ENCODE measurements at places on chromosomes 1 and 21.

DNA sequence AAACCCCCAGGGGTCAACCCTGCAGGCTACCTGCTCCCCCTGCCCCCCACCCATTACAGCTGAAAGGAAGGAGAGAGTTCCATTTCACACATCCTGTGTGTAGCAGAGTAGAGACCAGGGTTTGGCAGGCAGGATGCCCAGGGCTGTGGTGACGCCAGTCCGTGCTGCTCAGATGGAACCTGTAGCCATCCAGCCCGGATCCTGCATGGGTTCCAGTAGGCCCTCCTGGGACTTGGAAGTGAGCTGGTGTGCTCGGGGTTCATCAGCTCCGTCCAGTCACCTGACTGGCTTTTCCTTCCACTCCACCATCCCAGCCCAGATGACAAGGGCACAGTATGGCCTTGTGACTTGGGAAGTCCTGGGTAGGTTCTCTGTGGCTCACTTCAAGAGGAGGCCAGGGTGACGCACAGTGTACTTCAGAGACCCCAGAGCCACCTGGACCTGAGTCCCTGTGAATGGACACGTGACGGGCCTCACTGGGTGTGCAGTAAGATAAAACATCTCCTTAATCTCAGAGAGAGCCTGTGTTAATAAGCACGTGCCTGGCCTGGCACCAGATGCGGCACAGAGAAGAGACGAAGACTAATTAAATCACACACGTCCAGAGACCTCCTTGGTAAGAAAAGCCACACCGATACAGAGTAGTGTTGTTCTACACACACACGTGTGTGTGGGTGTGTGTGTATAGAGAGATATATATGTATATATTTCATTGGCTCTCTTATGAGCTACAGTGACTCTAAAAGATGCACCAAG is 16.0 kb downstream of the ITPKB start:
- H3K27ac ChIP-seq, result no peak overlapping the region
- no peak overlapping the region for H3K4me3 ChIP-seq
- no peak for DNase-seq
- no peaks in the 10 kb centered on the region for H3K36me3 ChIP-seq

DNA sequence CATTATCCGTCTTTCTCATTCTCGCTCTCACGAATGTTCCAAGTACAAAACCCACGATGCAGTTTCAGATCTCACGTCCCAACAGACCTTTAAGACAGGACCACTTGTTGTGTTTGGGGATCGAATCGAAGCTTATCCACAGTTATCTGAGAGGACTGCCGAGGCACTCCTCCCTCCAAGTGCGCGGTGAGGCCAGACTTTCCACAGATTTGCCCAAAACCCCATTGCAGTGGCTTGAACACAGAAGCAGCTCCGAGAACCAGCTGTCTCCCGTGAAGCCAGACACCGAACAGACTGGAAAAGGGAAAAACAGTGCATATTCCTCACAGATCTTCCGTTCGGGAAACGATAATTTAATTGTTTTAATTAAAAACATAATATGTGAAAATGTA is 46.5 kb upstream of the COL6A2 start:
- H3K4me3 ChIP-seq, result no peak overlapping the region
- no peak for DNase-seq
- H3K27me3 ChIP-seq, result no peaks in the 10 kb centered on the region
- H3K36me3 ChIP-seq, result no peaks in the 10 kb centered on the region
- peaks cover 11% of the 10 kb centered on the region for H3K4me1 ChIP-seq

- H3K4me1 ChIP-seq, result no peaks in the 10 kb centered on the region
- DNase-seq, result no peak
- no peaks in the 10 kb centered on the region for H3K27me3 ChIP-seq
- H3K4me3 ChIP-seq, result no peak overlapping the region
Measured at GRCh38 chr1:55065648-55066047, 26.3 kb downstream of the PCSK9 start.

GRCh38 chr1:160129046-160129445 is 13.5 kb downstream of the ATP1A2 start:
- no peaks in the 10 kb centered on the region for H3K27me3 ChIP-seq
- no peak overlapping the region for H3K4me3 ChIP-seq
- H3K4me1 ChIP-seq, result no peaks in the 10 kb centered on the region
- no peak overlapping the region for H3K27ac ChIP-seq

DNA sequence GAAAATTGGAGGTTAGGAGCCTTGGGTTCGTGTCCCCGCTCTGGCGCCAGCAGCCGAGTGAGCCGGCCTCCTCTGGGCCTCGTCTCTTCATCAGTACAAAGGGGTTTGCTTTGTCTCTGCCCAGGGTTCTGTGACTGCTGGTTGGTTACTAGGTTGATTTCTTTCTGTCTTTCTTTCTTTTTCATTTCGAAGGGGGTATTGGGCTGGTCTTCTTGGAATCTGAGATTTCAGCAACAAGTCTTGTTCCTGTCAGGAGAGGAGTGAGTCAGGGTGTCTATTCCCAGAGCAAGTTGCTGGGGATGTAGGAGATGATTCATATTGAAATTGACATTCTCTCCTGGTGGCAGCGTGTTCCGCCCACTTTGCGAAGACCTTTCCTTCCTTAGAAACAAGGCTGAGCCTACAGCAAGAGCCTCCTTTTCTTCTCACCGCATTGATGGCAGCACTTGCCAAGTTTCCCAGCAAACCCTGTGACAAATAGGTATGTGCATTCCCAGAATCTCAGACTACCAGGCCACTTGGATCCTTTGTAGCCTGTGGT is 79.2 kb downstream of the MAN1C1 start:
- no peak overlapping the region for H3K27ac ChIP-seq
- H3K27me3 ChIP-seq, result no peaks in the 10 kb centered on the region
- no peak for DNase-seq

DNA sequence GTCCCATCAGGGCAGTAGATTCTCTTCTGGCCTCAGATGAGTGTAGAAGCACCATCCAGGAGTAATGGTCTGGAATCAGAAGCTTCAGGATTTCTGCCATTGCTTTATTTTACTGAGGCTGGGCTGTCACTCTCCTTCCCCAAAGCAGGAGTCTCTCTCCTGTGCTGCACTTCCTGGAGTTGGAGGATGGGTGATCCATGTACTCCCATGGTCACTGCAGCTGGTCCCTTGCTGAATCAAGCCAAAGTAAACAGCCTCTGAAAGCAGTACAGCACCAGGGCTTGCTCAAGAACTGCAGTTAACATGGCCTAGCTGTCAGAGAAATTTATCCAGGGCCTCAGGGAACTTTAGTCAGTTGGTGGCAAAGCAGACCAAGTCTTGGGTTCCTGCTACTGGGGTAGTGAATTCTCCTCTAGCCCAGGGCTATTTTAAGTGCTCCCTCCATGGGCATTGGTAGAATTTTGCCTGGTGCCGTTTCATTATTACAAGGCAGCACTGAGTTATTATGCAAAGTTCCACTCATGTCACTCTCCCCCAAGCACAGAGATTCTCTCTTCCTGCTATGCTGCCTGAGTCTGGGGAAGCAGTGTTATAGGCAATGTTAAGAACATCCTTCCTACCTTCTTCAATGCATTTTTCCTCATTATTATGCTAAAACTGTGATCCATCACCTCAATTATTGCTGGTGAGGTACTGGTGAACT is 29.5 kb downstream of the DRAM2 start:
- H3K27ac ChIP-seq, result no peak overlapping the region
- no peak for DNase-seq
- no peaks in the 10 kb centered on the region for H3K27me3 ChIP-seq
- H3K4me3 ChIP-seq, result no peak overlapping the region

GRCh38 chr1:8554956-8555534 is 237.1 kb downstream of the SLC45A1 start:
- no peak overlapping the region for H3K27ac ChIP-seq
- DNase-seq, result no peak
- no peak overlapping the region for H3K4me3 ChIP-seq
- peaks cover 5% of the 10 kb centered on the region for H3K36me3 ChIP-seq
- peaks cover 27% of the 10 kb centered on the region for H3K4me1 ChIP-seq

DNA sequence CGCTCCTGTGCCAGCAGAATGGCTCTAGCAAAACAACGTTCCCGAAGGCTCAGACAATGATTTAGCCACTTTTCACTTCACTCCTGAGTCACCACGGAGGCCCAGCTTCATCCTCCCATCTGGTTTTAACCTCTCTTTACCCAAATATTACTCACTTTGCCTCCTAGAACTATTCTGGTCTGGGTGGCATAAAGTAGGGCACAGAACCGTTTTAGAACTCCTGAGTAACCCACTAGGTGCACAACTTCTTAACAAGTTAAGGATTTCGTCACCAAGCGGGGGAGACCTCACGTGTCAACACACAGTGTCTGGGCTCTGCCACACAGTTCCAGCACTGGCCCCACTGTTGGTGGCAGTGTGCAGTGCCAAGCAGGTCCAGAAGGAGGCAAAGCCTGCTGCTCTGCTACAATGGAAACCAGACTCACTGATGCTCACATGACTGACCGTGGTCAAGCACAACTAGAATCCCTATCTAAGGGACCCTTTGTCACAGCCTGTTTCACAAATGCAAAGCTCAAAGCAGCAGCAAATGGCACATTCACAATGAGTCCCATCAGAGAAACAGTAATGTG is 121.7 kb downstream of the SIPA1L2 start:
- H3K4me1 ChIP-seq, result peaks cover 31% of the 10 kb centered on the region
- DNase-seq, result peak; percentile 18
- no peaks in the 10 kb centered on the region for H3K36me3 ChIP-seq

DNA sequence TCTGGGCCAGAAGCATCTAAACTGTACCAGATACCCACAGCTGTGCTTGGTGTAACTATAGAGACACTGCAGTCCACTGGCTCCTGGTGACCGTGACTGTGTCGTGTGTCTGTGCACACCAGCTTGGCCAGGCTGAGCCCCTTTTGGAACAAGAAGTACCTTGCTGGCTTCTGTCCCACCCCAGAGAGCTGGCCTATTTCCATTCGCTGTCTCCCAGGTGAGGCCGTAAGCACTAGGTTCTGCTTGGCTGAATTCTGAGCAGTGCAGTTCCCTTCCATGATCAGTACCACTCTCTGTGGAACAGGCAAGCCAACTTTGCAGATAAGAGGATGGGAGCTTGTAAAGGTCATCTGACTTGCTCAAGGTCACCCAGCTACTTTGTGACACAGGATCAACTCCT is 119.9 kb upstream of the DNAH14 start:
- no peaks in the 10 kb centered on the region for H3K36me3 ChIP-seq
- no peak for DNase-seq
- H3K27me3 ChIP-seq, result no peaks in the 10 kb centered on the region
- H3K27ac ChIP-seq, result no peak overlapping the region

DNA sequence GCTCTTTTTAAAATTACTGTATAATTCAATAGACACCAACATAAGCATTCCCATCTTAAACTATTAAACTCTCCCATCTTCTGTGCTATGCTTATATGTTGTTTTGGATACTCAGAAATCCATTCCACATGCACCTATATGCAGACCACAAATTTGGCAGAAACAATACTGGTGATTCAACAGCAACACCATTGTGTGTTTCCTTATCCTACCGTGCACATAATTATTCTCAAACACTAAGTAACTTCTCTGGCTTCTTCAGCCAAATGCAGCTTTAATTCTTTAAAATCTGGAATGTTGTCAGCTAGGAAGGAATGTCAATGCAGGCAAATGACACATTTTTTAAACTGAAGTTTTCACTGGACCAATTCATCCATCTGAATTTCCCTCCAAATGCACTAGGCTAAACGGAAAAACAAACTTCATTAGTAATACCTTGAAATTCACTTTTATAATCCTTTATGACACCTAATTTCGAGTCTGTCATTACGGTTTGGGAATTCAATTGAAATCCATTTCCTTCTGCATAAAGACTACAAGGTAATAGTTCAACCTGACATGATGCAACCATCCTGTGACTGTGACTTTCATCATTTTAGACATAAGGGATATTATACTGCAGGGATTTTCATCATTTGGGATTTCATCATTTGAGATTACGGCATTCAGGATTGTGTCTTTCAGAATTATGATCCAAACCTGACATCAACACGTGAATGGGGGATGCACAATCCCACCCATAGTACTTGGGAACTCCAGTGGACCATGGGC is 308.5 kb downstream of the LTN1 start:
- H3K4me3 ChIP-seq, result no peak overlapping the region
- no peaks in the 10 kb centered on the region for H3K27me3 ChIP-seq
- no peaks in the 10 kb centered on the region for H3K4me1 ChIP-seq
- no peak overlapping the region for H3K27ac ChIP-seq
- no peaks in the 10 kb centered on the region for H3K36me3 ChIP-seq
- DNase-seq, result no peak

DNA sequence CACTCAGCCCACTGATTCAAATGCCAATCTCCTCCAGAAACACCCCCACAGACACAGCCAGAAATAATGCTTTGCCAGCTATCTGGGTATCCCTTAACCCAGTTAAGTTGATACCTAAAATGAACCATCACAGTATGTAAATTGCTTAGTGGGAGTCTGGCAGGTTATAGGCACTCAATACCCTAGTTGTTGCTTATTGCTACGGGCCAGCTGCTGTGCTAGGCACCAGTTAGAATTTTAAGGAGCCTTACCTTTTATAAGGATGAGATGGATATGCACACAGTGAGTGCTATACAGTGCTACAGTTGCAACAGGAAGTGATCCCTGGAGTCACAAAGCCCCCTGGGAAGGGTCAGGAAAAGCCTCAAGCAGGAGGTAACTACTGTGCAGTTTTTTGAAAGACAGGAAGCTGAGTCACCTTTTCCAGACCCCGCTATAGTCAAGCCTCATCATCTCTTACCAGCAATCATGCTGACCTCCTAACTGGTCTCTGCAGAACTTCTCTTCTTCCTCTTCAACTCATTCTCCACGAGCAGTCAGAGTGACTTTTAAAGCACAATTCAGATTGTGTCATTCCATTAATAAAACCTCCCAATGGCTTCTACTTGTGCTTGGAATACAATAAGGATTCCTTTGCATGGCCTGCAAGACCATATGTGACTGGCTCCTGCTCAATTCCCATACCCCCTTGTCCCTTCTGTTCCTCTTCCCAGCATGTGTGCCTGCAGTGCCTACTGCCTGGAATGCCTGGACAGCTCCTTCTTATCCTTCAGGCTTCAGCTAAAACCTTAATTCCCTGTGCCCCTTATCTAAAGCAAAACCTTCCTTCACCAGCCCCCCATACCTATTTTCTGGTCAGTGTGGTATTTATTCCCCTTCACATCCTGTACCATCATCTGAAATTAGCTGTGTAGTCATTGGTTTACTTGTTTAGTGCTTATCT is 10.4 kb upstream of the TLR5 start:
- H3K4me3 ChIP-seq, result no peak overlapping the region
- H3K27me3 ChIP-seq, result no peaks in the 10 kb centered on the region
- H3K4me1 ChIP-seq, result no peaks in the 10 kb centered on the region
- no peak for DNase-seq
- no peaks in the 10 kb centered on the region for H3K36me3 ChIP-seq

DNA sequence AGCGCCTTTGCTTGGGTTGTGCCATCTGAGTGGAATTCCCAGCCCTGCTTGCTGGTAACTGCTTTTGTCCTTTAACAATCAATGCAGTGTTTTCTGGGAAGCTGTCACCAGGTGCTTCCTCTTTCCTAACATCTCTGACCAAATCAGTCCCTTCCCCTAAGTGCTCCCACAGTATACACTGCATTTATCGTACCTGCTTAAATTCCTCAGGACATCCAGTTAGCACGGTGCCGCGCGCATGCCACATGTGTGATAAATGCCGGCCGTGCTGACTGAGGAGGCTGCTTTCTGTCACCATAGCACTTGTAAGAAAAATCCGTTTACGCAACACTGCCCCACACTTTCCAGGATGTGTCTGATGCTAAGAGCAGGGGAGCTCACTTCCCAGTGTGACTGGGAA is 115.4 kb downstream of the BCAR3 start:
- H3K4me1 ChIP-seq, result no peaks in the 10 kb centered on the region
- H3K4me3 ChIP-seq, result no peak overlapping the region
- no peaks in the 10 kb centered on the region for H3K27me3 ChIP-seq
- no peak for DNase-seq
- H3K36me3 ChIP-seq, result peaks cover 9% of the 10 kb centered on the region

Measured in neural progenitor cell (in vitro differentiated cells).